ENCODE measurements at places on chromosomes 12 and 14.

DNA sequence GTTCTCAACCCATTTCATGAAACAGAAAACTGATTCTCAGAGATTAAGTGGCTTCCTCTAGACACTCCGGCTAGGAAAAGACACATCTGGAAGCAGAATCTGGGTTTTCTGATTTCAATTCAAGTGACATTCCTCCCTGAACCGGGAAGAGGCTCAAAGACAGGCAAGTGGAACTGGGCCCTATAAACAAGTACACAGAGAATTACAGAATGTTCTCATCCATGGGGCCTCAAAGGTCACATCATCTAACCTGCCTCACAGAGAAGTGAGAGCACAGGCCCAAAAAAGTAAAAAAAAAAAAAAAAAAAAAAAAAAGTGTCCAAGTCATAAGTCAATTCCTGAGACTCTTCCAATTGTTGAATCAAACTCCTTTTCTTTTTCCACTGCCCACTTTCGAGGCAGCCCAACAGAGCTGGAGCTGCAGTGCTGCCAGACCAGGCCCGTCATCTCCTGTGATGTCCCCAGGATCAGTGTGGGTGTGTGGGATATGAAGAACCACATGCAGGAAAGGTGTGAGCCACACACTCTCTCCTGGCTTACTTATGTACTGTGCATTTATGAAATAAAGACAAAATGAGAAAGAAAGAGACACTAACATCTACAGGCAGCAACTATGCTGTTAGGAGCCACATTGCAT, 2.8 kb upstream of the KRT1 start:
- H3K4me3 ChIP-seq, result no peak overlapping the region
- no peaks in the 10 kb centered on the region for H3K36me3 ChIP-seq
- no peaks in the 10 kb centered on the region for H3K4me1 ChIP-seq
- no peaks in the 10 kb centered on the region for H3K27me3 ChIP-seq

- no peak for DNase-seq
- no peaks in the 10 kb centered on the region for H3K27me3 ChIP-seq
- no peaks in the 10 kb centered on the region for H3K36me3 ChIP-seq
- no peaks in the 10 kb centered on the region for H3K4me1 ChIP-seq
- H3K27ac ChIP-seq, result no peak overlapping the region
Observed at GRCh38 chr12:128986957-128987356, 133.7 kb downstream of the GLT1D1 start.

DNA sequence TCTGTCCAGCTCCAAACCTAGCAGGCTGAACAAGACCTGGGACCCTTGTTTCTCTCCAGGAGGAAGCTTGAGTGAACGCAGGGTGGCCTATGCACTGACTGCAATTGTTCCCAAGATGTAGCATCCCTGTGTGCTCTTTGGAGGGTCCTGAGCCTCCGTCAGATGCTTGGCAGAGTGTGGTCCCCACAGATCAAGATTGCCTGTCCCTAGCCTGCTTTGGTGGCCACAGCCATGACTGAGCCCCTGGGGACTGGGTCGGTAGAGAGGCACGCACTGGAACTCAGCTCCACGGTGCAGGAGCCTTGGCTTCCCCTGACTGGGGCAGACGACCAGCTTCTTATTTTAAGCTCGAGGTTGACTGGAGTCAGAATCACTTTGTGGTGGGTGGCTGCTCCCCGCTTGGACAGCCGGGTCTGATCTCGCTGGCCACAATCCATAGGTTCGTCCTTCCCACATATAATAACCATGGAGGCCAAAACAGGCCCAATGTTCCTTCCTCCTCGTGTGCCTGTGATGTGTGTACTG, 97.8 kb downstream of the LGMN start:
- H3K4me1 ChIP-seq, result peaks cover 28% of the 10 kb centered on the region
- H3K27ac ChIP-seq, result peak overlapping the region; percentile 97
- no peaks in the 10 kb centered on the region for H3K27me3 ChIP-seq
- no peak for DNase-seq
- H3K4me3 ChIP-seq, result no peak overlapping the region

DNA sequence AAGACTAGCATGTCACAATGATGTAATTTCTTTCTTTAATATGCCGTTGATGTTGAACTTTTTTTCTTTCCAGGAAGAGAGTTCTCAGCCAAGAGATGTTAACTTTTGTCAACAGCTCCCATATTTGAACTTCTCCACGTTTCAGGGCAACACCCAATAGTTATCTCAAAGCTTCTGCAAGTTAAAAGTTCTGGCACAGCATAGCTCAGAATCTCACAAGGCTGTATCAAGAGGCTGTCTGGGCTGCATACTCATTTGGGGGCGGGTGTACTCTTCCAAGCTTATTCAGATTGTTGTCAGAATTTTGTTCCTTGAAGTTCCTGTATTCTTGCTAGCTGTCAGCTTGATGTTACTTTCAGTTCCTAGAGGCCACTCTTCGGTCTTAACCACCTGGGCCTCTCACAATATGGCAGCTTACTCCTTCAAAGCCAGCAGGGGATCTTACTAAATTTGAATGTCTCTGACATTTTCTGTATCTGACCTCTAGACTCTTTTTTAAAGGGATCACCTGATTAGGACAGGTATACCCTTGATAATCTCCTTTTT, 38.9 kb downstream of the KCNC2 start:
- H3K4me1 ChIP-seq, result no peaks in the 10 kb centered on the region
- DNase-seq, result no peak
- H3K36me3 ChIP-seq, result no peaks in the 10 kb centered on the region
- no peaks in the 10 kb centered on the region for H3K27me3 ChIP-seq
- H3K4me3 ChIP-seq, result no peak overlapping the region

GRCh38 chr12:76588881-76589565, 29.5 kb upstream of the OSBPL8 start:
- no peak for DNase-seq
- H3K4me1 ChIP-seq, result no peaks in the 10 kb centered on the region
- H3K27me3 ChIP-seq, result no peaks in the 10 kb centered on the region
- H3K36me3 ChIP-seq, result no peaks in the 10 kb centered on the region
- H3K27ac ChIP-seq, result no peak overlapping the region
- no peak overlapping the region for H3K4me3 ChIP-seq

GRCh38 chr14:51730098-51730497, 78.4 kb downstream of the FRMD6 start:
- H3K27ac ChIP-seq, result no peak overlapping the region
- H3K27me3 ChIP-seq, result no peaks in the 10 kb centered on the region
- no peaks in the 10 kb centered on the region for H3K4me1 ChIP-seq
- H3K36me3 ChIP-seq, result peaks cover 10% of the 10 kb centered on the region

- H3K27me3 ChIP-seq, result no peaks in the 10 kb centered on the region
- DNase-seq, result no peak
- no peaks in the 10 kb centered on the region for H3K4me1 ChIP-seq
- H3K36me3 ChIP-seq, result no peaks in the 10 kb centered on the region
Observed at GRCh38 chr14:36423430-36423829, 96.6 kb downstream of the NKX2-1 start.

GRCh38 chr14:92874962-92875661, 47.8 kb upstream of the CHGA start:
- no peaks in the 10 kb centered on the region for H3K4me1 ChIP-seq
- H3K27ac ChIP-seq, result no peak overlapping the region
- DNase-seq, result no peak
- H3K27me3 ChIP-seq, result no peaks in the 10 kb centered on the region

DNA sequence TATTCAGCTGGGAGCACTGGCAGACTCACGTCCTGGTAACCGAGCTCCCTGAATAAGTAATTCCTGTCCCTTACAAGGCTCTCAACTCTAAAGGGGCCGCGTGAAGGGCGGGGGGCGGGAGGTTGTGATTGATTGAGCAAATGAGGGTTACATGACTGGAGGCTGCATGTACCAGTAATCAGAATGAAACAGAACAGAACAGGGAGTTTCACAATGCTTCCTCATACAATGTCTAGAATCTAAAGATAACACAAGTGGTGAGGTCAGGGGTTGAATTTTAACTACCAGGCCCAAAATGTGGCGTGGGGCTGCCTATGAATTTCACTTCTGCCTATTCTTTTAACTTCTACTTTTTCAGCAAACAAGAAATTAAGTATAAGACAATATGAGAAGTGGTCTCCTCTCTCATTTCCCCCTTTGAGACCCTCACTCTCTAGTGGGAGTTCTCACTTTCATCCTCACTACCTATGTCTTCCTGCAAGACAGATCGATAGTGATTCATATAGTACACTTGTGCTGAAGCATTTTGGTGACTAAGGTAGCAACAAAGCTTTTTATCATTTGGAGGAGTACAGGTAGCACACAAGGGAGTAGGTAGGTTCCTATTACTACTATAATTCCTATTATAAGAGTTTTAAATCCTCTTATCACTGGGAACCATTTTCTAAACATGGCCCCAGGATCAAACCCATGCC, 239.8 kb downstream of the KTN1 start:
- H3K4me3 ChIP-seq, result no peak overlapping the region
- H3K27ac ChIP-seq, result no peak overlapping the region

GRCh38 chr14:41397926-41398325, 208.8 kb upstream of the LRFN5 start:
- no peaks in the 10 kb centered on the region for H3K36me3 ChIP-seq
- no peaks in the 10 kb centered on the region for H3K27me3 ChIP-seq
- H3K27ac ChIP-seq, result no peak overlapping the region
- no peaks in the 10 kb centered on the region for H3K4me1 ChIP-seq
- no peak overlapping the region for H3K4me3 ChIP-seq

GRCh38 chr12:3536096-3536875, 45.3 kb downstream of the PRMT8 start:
- H3K27ac ChIP-seq, result no peak overlapping the region
- no peaks in the 10 kb centered on the region for H3K36me3 ChIP-seq
- no peak for DNase-seq

DNA sequence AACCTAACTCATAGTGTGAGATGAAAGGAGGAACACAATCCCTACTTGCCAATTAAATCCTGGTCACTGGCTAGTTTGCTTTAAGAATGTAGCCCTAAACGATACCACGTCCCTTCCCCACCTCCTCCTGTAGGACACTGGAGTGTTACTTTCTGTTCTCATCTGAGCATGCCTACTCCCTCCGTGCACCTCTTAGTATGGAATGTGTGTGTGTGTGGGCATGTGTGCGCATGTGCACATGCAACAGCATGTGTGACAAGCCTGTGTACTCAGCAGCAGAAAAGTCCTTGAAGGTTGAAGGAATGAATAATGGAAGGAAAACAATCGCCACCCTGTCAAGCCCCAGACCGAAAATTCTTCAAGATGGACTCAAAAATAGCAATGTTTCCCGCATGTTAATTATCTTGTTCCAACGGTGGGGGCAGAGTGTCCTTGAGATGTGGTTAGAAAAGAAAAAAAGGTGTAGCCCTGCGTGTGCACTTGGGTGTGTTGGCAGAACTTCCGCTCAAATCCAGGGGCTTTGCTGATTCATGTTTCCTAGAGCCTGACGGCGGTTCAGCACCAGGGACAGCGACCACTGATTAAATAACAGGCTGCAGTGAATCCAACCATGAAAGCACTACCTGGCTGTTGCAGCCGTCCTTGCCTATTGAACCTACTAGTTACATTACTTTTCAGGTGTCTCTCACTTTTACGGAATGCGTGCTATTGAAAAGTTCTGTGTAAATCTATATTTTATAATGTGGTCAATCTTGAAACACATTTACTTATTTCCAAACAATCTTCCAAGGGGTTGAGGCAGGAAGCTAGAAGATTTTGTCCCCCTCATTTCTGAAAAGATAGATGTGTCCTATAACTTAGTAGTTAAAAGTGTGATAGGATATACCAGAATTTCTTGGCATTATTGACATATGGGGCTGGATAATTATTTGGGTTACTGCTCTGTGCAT, 79.8 kb downstream of the SRRM4 start:
- no peaks in the 10 kb centered on the region for H3K36me3 ChIP-seq
- H3K27me3 ChIP-seq, result no peaks in the 10 kb centered on the region
- DNase-seq, result no peak
- H3K27ac ChIP-seq, result no peak overlapping the region
- H3K4me3 ChIP-seq, result no peak overlapping the region

DNA sequence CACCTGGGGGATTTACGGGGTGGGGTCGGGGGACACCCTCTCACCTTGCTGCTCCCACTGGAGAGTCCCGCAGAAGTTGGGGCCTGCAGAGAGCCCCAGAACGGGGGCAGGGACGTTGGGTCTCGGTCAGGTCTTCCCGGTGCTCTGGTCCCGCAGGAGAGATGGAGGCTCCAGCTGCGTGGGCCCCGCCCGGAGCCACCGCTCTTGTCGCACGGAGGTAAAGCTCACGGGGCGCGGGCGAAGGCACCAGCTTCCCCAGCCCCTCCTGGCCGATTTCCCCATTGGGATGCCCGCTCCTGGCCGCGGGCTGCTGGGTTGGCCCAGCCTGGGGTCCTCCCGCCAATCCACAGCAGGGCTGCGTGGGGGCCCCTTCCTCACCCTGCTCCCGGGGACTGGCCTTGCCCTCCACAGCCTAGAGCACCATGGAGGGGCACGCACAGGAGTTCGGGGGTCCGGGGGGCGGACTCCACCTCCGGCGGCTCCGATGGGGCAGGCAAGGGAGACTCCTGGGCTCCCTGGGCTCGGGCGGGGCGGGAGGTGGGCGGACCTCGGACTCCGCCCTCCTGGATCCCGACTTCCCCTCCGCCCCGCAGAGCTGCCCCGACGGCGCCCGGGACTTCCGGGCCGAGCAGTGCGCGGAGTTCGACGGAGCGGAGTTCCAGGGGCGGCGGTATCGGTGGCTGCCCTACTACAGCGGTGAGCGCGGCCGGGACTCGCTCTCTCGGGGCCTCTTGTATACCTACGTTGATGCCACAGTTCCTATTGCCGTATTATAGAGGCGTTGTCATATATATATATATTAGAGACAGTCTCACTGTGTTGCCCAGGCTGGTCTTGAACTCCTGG, 8.4 kb downstream of the PAPLN start:
- no peak overlapping the region for H3K27ac ChIP-seq
- peaks cover 3% of the 10 kb centered on the region for H3K4me1 ChIP-seq
- no peaks in the 10 kb centered on the region for H3K36me3 ChIP-seq
- H3K4me3 ChIP-seq, result peak overlapping the region; percentile 67

GRCh38 chr12:116771651-116772050, 33.5 kb downstream of the RNFT2 start:
- H3K4me1 ChIP-seq, result no peaks in the 10 kb centered on the region
- no peaks in the 10 kb centered on the region for H3K27me3 ChIP-seq
- no peak overlapping the region for H3K4me3 ChIP-seq
- DNase-seq, result no peak
- no peaks in the 10 kb centered on the region for H3K36me3 ChIP-seq

DNA sequence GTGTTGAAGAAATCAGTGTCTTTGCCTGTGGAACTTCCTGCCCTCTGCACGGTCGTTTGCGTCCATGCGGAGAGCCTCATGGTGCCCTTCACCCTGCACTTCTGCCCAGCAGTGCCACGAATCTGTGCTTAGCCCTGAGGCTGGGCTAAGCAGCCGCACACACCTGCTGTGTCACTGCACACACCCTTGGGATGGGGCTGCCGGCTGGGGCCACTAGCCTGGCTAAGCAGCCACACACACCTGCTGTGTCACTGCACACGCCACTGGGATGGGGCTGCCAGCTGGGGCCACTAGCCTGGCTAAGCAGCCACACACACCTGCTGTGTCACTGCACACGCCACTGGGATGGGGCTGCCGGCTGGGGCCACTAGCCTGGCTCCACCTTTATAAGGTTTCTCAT, 188.5 kb downstream of the KIF26A start:
- no peaks in the 10 kb centered on the region for H3K36me3 ChIP-seq
- DNase-seq, result no peak
- no peaks in the 10 kb centered on the region for H3K4me1 ChIP-seq
- H3K27ac ChIP-seq, result no peak overlapping the region
- no peaks in the 10 kb centered on the region for H3K27me3 ChIP-seq

GRCh38 chr12:18414671-18415070, 153.4 kb downstream of the PIK3C2G start:
- no peak overlapping the region for H3K4me3 ChIP-seq
- H3K4me1 ChIP-seq, result no peaks in the 10 kb centered on the region
- no peaks in the 10 kb centered on the region for H3K27me3 ChIP-seq
- H3K36me3 ChIP-seq, result no peaks in the 10 kb centered on the region
- H3K27ac ChIP-seq, result no peak overlapping the region

Measured in ascending aorta (tissue), 2 donors.